ENCODE measurements at places on chromosomes 6 and 20.

- no peaks in the 10 kb centered on the region for H3K4me1 ChIP-seq
- peaks cover 7% of the 10 kb centered on the region for H3K27me3 ChIP-seq
- DNase-seq, result no peak
- no peak overlapping the region for H3K4me3 ChIP-seq
- H3K27ac ChIP-seq, result no peak overlapping the region
- no peaks in the 10 kb centered on the region for H3K36me3 ChIP-seq
Observed at GRCh38 chr20:40632346-40632976, 56.6 kb downstream of the MAFB start.

DNA sequence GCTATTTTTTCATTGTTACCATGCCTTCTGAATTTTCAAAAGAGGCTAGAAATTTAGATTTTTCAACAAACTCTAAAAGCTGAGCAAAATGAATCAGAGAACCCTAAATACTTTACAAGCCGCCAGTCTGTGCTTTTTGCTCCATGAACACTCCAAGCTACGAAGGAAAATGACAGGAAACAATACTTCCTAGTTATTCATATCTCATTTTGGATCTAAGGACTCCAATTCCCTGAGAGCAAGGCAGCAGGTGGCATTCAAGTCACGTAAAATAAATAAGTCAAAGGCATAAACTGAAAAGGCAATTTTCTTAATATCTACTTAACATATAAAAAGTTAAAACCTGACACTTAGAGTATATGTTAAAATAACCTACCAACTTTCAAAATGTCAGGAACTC, 50.6 kb downstream of the PDSS2 start:
- peaks cover 13% of the 10 kb centered on the region for H3K4me1 ChIP-seq
- no peaks in the 10 kb centered on the region for H3K27me3 ChIP-seq
- H3K4me3 ChIP-seq, result no peak overlapping the region
- DNase-seq, result no peak

DNA sequence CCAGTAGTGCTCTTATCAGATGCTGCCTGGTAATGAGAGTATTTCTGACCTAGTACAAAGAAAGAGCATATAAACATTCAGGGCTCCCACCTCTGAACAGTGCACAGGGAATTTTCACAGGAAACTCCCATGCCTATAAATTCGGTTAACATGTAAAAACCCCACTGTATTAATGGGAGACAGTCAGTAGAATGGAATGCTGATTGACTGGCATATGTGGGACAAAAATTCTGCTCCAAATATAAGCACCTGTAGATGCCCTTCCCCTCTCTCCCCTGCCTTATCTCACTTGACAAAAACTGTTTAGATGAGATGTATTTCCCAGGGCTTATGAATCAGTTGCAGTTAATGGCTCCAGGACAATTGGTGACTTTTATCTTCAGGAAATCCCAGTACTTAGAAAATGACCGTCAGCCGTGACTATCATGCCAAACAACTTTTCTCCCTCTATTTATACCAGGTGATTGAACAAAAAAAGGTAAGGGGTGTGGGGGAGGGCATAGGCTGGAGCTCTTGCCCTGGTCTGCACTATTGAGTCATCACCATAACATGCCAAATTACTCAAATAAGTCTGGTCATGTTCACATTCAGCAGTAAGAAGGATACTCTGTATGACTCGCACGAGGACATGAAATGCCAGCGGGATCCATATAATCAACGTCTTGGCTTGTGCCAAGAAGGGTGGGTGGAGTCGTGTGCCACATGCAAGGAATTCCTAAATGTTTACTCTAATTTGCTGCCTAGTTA, 176.4 kb upstream of the BMP2 start:
- no peak overlapping the region for H3K27ac ChIP-seq
- H3K36me3 ChIP-seq, result no peaks in the 10 kb centered on the region
- no peaks in the 10 kb centered on the region for H3K4me1 ChIP-seq
- H3K4me3 ChIP-seq, result no peak overlapping the region
- DNase-seq, result no peak

DNA sequence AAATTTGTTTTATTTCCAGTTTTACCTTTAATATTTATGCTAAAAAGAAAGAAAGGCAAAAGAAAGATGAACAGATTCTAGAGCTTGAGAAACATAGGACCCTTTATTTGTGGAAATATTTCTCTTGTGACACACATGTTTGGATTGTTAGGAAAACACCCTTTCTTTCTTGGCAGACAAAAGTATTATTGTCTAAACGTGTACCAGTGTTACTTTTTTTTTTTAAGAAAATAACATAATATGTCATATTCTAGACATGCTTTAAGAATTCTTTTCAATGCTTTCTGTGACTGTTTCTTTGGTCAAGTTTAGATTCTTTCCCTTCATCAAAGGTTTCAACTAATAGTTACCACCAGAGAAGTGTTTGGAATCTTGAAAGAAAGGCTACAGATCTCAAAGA, 183.4 kb upstream of the CNR1 start:
- no peak for DNase-seq
- no peaks in the 10 kb centered on the region for H3K4me1 ChIP-seq
- peaks cover 6% of the 10 kb centered on the region for H3K36me3 ChIP-seq
- H3K4me3 ChIP-seq, result no peak overlapping the region

- H3K36me3 ChIP-seq, result peaks cover 4% of the 10 kb centered on the region
- no peaks in the 10 kb centered on the region for H3K27me3 ChIP-seq
- peak overlapping the region; percentile 98 for H3K27ac ChIP-seq
- peaks cover 29% of the 10 kb centered on the region for H3K4me1 ChIP-seq
Observed at GRCh38 chr6:43628393-43629103, 516 bp downstream of the GTPBP2 start.

DNA sequence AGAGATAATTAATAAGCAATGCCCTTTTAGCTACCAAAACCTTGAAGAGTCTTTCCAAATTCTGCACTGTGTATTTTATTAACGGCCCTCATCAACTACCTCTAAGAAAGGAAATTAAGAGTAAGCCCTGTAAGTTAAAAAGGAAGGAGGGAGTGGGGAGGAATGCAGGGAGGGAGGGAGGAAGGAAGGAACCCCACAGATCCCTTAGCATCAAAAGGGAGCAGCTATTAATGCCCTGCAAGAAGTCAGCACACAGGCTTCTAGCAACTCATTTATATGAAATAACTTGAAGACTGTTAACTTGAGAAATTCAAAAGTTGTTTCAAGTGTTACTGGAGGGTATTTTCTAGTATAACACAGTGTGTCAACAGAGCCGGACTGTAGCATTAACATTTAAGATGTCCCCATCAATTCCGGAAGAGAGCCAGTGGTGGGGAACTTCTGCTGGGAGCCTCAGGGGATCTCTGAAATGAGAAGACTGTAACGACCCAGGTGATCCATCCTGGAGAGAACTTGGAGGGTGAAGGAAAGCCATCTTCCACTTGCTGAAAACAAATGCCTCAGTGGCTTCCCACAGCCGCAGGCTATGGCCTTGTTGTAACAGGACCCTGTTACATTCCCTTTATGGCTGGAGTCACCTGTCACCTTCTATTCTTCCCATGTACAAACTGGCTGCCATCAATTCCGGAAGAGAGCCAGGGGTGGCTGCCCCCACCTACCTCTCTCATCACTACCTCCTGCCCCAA, 33.2 kb downstream of the SLC22A23 start:
- H3K4me1 ChIP-seq, result no peaks in the 10 kb centered on the region
- H3K4me3 ChIP-seq, result no peak overlapping the region
- H3K27ac ChIP-seq, result no peak overlapping the region
- no peak for DNase-seq
- H3K27me3 ChIP-seq, result peaks cover 54% of the 10 kb centered on the region

GRCh38 chr20:11993886-11994461, 76.3 kb downstream of the BTBD3 start:
- H3K36me3 ChIP-seq, result no peaks in the 10 kb centered on the region
- H3K27ac ChIP-seq, result no peak overlapping the region
- no peaks in the 10 kb centered on the region for H3K4me1 ChIP-seq
- DNase-seq, result no peak

DNA sequence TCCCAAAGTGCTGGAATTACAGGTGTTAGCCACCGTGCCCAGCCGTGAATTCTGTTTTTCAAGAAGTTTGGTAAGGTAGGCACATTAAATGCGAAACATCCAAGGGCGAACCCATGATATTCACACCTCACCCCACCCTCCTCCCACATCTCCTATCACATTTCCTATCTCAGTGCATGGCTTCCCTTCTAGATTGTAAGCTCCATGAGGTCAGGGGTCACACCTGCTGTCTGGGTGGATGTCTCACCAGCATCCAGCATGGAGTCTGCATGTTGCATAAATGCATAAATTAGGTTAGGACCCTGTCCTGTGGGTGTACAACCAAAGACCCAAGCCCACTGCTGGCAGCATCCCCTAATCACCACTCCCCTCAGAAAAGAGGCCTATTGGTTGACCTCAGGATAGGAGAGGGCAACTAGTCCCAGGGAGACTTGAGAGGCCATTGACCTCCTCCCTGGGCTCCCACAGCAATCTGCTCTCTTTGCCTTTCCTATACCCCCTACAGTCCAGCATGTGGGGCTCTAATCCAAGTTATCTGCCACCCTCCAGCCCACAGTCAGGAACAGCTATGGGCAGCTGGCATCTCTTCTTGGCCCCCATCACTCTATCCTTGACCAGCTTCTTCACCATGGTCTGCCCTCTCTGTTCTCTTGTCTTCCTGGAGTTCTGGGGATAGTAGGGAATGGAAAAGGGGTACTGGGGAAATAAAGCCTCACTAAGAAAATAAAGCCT, 4.2 kb downstream of the PRRT1 start:
- H3K27me3 ChIP-seq, result peaks cover 35% of the 10 kb centered on the region
- no peaks in the 10 kb centered on the region for H3K36me3 ChIP-seq
- peak overlapping the region; percentile 85 for H3K4me3 ChIP-seq
- no peak overlapping the region for H3K27ac ChIP-seq
- no peak for DNase-seq

DNA sequence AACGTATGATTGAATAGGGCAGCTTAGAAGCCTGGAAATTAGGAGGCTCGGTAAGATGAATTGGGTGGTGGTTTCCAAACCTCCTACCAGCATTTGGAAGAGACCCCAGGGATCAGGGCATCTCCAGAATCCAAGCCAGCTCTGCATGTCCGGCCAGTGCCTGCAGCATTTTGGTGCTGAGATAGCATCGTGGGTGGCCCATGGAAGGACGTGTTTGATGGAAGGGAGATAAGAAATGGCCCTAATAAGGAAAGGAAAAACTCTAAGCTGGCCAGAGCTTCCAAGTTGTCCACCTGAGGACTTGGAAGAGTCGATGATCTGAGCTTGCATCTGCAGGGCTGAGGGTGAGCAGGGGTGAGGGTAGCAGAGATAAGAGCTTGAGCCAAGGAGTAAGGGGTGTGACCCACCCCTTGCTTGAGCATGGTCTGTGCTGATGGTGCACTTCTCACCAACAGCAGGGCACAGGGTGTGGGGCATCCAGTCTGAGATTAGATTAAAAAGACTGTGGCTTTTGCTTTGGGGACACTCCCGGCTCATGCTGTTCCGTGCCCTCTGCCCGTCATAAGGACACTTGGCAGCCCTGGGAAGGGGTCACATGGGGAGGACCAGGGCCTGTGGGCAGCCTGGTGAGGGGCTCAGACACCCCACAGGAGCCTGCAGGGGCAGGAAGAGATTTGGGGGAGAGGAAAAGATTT, 213.2 kb downstream of the ERMARD start:
- no peaks in the 10 kb centered on the region for H3K36me3 ChIP-seq
- no peak overlapping the region for H3K4me3 ChIP-seq
- no peaks in the 10 kb centered on the region for H3K4me1 ChIP-seq
- H3K27me3 ChIP-seq, result peaks cover 10% of the 10 kb centered on the region
- H3K27ac ChIP-seq, result no peak overlapping the region
- DNase-seq, result no peak

GRCh38 chr6:84825461-84825860, 61.1 kb upstream of the TBX18 start:
- no peaks in the 10 kb centered on the region for H3K36me3 ChIP-seq
- no peak for DNase-seq
- H3K4me3 ChIP-seq, result no peak overlapping the region
- no peaks in the 10 kb centered on the region for H3K27me3 ChIP-seq
- H3K4me1 ChIP-seq, result no peaks in the 10 kb centered on the region
- H3K27ac ChIP-seq, result no peak overlapping the region

- peaks cover 56% of the 10 kb centered on the region for H3K4me1 ChIP-seq
- H3K27me3 ChIP-seq, result no peaks in the 10 kb centered on the region
- no peaks in the 10 kb centered on the region for H3K36me3 ChIP-seq
- no peak for DNase-seq
- H3K4me3 ChIP-seq, result no peak overlapping the region
Observed at GRCh38 chr6:143399176-143399575, 51.3 kb downstream of the ADAT2 start.

- peak overlapping the region; percentile 81 for H3K27ac ChIP-seq
- H3K27me3 ChIP-seq, result no peaks in the 10 kb centered on the region
- H3K36me3 ChIP-seq, result no peaks in the 10 kb centered on the region
- H3K4me1 ChIP-seq, result peaks cover 62% of the 10 kb centered on the region
Observed at GRCh38 chr6:37515712-37516075, 16.0 kb upstream of the CCDC167 start.

DNA sequence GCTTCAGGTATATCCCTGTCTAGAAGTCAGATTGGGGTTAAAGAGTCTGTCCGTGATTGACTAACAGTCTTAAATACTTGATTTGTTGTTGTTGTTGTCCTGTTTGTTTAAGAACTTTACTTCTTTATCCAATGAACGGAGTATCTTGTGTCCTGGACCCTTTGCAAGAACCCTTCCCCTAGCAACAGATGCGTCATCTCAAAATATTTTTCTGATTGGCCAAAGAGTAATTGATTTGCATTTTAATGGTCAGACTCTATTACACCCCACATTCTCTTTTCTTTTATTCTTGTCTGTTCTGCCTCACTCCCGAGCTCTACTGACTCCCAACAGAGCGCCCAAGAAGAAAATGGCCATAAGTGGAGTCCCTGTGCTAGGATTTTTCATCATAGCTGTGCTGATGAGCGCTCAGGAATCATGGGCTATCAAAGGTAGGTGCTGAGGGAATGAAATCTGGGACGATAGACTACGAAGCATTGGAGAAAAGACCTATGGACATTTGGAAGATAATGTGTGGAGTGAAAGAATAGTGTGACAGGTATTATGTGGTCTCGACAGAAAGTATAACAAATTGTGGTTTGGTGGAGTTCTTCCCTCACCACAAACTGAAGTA, at the start of gene HLA-DRA:
TSS of gene HLA-DRA (plus strand) at position 286 of the 613 bp plus-strand sequence. CDS start at position 350, 64 bp downstream.
- peaks cover 9% of the 10 kb centered on the region for H3K27me3 ChIP-seq
- H3K4me1 ChIP-seq, result peaks cover 10% of the 10 kb centered on the region
- no peak for DNase-seq
- peaks cover 20% of the 10 kb centered on the region for H3K36me3 ChIP-seq
- H3K4me3 ChIP-seq, result peak within 1 kb of the TSS; percentile 91

- H3K4me1 ChIP-seq, result no peaks in the 10 kb centered on the region
- peaks cover 8% of the 10 kb centered on the region for H3K27me3 ChIP-seq
- H3K36me3 ChIP-seq, result no peaks in the 10 kb centered on the region
- H3K4me3 ChIP-seq, result no peak overlapping the region
- no peak for DNase-seq
- H3K27ac ChIP-seq, result no peak overlapping the region
Observed at GRCh38 chr6:4210629-4211419, 75.4 kb upstream of the ECI2 start.

- no peaks in the 10 kb centered on the region for H3K27me3 ChIP-seq
- H3K4me1 ChIP-seq, result peaks cover 6% of the 10 kb centered on the region
- no peak for DNase-seq
- no peaks in the 10 kb centered on the region for H3K36me3 ChIP-seq
- H3K27ac ChIP-seq, result peak overlapping the region; percentile 25
Observed at GRCh38 chr6:143528164-143528811, 16.8 kb upstream of the FUCA2 start.
